ENCODE measurements at places on chromosomes 16 and 17. TPM values are rescaled to one million over a fixed set of nuclear protein-coding genes. Genes with fewer than 3 reads are reported as not detected.

C17orf50 gene
- not detected for total RNA-seq

FA2H gene
- not detected for total RNA-seq

NEUROD2 gene
- total RNA-seq: not detected

RHBDL3 gene
- total RNA-seq: not detected

ABCC12 gene
- total RNA-seq: 0.19 TPM

WWOX gene
- 14.7 TPM for total RNA-seq

SLC47A2 gene
- total RNA-seq: not detected

MYH13 gene
- not detected for total RNA-seq

Data from regular cardiac myocyte (primary cell).